ENCODE measurements at places on chromosomes 12 and 14.

GRCh38 chr12:72274931-72275330 is 2.8 kb downstream of the TRHDE start:
- no peak for DNase-seq

- no peak for DNase-seq
Observed at GRCh38 chr12:12491606-12492005, 71.1 kb downstream of the DUSP16 start.

- no peak for DNase-seq
Observed at GRCh38 chr14:100524233-100524932, 62.8 kb downstream of the BEGAIN start.

DNA sequence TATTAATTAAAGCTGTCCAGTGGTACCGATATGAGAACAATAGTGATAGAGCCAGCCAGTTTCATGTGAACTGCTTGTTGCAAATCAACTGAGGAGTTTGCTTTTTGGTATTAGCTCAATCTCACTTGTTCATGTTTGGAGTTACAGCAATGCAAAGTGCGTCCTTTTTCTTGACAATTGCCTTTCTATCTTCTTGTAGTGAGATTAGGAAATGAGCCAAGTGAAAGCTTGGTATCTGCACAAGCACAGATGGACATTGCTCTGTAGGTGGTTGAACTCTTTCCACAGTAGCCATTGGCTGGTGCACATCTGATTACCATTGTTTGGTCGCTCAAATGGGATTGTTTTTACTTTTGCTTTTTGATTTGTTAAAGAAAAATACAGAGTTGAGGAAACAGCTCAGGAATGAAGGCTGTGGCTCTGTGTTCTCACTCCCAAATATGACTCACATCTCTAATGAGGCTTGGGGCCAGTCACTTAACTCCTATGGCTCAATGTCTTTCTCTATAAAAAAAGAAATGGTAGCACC is 241.4 kb downstream of the BMP4 start:
- DNase-seq, result no peak

DNA sequence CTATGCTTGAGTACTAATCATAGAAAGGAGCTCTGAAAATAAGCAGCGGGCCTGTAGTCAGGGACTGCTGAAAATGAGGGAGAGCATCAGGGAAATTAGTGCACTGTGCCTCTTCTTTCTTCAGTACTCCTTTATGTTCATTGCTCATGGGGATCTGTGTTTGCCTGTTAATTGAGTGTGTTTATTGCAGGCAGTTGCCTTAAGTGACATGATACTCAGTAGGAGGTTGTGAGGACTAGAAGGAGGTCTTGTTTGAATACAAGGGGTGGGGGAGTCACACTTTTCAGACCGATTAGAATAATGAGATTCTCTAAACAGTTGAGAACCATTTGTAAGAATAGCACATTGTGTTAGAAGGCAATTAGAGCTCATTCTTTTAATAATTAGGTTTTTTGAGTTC is 102.6 kb upstream of the SLCO1C1 start:
- DNase-seq, result no peak

GRCh38 chr12:130788515-130788914 is 50.5 kb downstream of the STX2 start:
- no peak for DNase-seq

GRCh38 chr14:89296281-89296745 is 120.7 kb downstream of the FOXN3 start:
- DNase-seq, result no peak

DNA sequence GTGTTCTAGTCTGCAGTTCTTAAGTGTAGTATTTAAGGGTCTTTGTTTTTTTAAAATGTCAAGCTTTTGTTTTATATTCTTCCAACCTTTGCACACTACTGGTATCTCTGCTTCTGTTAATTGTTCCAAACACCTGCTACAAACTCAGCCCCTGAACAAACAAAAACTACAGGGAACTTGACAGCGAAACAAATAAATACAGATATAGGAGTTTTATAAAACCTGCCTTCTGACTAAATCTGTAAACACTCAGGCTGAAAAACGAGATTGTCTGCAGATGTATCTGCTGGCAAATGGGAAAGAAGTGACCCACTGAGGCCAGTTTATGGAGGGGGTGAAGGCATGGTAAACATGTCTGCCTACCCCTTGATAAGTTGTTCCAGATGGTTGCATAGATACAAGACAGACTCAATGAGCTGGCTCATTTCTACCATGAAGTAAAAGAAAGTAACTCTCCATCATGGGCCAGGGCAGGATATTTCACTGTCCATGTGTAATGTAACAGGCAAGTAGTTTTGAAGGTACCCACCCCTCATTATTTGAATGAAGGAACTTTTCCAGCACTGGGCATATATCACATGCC is 75.6 kb downstream of the LMO3 start:
- no peak for DNase-seq

- no peak for DNase-seq
Observed at GRCh38 chr12:111160350-111161241, 208.3 kb downstream of the PHETA1 start.

DNA sequence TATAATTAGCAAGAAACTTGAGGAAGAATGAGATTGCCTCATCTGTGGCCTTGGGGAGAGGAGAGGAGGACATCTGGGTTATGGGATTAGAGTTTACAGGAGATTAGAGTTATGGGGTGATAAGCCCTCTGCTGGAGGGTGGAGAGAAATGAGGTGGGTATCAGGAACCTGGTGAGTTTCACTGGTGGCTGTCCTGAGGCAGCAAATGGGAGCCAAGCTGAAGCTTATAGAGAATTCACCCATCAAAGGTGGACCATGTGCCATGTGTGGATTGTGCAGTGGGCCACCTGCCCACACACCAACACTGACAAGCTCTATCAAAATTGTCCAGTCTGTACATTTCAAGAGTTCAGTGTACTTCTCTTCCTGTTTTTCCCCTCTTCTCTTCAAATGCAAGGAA is 135.3 kb downstream of the AEBP2 start:
- DNase-seq, result no peak

- DNase-seq, result no peak
Observed at GRCh38 chr14:74786796-74787315, 23.7 kb downstream of the YLPM1 start.

- DNase-seq, result no peak
Observed at GRCh38 chr14:93982230-93983007, 6.0 kb upstream of the ASB2 start.

DNA sequence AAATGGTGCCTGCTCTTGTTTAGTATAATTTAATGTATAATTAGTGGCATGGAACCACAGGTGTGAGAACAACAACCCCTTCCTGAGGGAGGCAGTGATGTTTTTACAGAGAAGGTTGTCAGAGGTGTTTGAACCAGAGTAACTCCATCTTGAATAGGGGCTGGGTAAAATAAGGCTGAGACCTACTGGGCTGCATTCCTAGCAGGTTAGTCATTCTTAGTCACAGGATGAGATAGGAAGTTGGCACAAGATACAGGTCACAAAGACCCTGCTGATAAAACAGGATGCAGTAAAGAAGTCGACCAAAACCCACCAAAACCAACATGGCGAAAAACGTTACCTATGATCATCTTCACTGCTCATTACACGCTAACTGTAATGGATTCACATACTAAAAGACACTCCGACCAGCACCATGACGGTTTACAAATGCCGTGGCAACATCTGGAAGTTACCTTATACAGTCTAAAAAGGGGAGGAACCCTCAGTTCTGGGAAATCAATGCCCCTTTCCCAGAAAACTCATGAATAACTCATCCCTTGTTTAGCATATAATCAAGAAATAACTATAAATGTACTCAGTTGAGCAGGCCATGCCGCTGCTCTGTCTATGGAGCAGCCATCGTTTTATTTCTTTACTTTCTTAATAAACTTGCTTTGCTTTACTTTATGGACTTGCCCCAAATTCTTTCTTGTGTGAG is 47.8 kb upstream of the LTA4H start:
- no peak for DNase-seq

DNA sequence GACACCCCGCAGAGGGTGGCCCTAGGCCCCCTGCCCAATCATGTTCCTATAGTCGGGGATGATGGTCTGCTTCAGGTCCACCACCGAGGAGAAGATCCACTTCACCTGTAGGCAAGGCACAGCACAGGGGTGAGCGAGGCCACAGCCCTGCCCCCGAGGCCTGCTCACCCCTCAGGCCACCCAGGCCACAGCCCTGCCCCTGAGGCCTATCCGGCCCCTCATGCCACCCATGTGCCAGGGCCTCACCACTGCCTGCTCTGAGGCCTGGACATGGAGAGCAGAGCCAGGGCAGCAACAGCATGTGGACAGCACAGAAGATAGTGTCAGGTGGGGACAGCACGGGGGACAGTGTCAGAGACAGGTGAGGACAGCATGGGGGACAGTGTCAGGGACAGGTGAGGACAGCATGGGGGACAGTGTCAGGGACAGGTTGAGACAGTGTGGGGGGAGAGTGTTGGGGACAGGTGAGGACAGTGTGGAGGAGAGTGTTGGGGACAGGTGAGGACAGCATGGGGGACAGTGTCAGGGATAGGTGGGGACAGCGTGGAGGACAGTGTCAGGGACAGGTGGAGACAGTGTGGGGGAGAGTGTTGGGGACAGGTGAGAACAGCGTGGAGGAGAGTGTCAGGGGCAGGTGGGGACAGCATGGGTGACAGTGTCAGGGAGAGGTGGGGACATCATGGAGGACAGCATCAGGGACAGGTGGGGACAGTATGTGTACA is 239.7 kb downstream of the TMEM121 start:
- DNase-seq, result no peak

DNA sequence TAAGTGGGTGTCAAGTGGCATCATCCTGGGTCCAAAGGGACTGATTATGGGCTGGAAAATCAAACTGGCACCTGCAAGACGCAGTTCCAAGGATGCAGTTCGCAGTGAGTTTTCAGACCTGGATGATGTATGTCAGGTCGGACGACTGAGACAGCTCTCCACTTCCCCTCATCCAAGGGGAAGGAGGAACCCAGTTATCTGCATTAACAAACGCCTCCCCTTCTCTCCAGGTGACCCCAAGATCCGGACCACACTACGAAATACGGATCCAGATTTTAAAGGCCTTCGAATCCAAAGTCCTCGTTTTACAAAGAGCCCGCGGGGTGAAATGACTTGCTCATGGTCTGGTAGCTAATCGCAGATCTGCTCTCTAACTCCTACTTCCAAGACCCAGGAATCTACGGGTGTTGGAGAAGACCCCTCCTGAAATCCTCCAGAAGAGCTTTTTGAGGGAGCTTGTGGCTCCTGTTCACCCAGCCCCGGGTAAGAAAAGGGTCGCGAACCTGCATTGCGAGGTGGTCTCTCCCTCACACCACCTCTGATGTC is 460 bp upstream of the SYNE2 start:
- no peak for DNase-seq

DNA sequence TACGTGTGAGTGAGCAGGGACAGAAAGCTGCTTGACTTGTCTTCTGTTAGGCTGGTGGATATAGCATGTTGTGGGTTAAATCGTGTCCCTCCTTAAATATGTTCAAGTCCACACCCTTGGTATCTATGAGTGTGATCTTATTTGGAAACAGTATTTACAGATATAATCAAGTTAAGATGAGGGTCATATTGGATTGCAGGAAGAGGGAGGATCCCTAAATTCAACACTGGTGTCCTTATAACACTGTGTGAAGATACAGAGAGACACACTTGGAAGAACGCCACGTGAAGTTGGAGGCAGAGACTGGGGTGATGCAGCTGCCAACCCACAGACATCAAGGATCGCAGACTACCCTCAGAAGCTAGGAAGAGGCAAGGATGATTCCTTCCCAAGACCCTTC is 275.2 kb upstream of the SSTR1 start:
- DNase-seq, result no peak

DNA sequence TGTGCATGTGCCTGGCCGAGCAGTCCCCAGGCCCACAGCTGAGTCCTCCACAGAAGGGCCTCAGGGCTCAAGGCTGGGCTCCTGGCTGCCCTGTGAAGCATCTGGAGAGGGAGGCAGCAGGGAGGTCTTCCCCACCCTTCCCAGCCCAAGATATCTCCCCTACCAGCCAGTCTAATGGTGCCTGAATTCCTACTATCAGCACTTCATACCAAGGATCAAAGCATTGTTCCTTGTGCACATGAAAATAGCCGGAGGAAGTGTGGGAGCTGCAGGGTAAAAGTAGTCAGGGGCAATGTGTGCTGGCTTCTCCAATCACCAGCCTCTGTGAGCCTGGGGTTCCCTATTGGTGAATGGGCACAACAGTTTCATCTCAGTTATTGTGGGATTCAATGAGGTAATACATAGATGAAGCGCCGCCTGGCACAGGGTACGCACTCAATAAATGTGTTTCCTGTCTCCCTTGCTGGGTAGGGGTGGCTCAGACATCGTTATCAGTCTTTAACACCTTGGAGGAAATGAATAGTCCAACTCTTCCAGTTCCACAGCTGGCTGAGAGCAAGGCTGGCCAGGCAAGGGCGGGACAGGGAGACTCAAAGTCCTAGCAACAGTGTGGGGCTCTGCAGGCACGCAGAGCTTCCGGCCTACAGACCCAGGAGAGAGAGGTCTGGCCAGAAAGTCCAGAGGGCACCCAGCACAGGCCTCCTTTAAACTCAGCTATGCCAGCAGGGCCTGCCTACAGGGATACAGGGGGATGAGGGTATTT is 39.1 kb upstream of the PNMA1 start:
- DNase-seq, result no peak

- no peak for DNase-seq
Observed at GRCh38 chr12:119399301-119399700, 64.8 kb downstream of the CCDC60 start.

- DNase-seq, result no peak
Observed at GRCh38 chr12:117402363-117402762, 40.9 kb upstream of the NOS1 start.

- no peak for DNase-seq
Observed at GRCh38 chr12:129064209-129064855, 211.1 kb downstream of the GLT1D1 start.

- DNase-seq, result no peak
Observed at GRCh38 chr14:21088687-21089086, 9.8 kb downstream of the ZNF219 start.

DNA sequence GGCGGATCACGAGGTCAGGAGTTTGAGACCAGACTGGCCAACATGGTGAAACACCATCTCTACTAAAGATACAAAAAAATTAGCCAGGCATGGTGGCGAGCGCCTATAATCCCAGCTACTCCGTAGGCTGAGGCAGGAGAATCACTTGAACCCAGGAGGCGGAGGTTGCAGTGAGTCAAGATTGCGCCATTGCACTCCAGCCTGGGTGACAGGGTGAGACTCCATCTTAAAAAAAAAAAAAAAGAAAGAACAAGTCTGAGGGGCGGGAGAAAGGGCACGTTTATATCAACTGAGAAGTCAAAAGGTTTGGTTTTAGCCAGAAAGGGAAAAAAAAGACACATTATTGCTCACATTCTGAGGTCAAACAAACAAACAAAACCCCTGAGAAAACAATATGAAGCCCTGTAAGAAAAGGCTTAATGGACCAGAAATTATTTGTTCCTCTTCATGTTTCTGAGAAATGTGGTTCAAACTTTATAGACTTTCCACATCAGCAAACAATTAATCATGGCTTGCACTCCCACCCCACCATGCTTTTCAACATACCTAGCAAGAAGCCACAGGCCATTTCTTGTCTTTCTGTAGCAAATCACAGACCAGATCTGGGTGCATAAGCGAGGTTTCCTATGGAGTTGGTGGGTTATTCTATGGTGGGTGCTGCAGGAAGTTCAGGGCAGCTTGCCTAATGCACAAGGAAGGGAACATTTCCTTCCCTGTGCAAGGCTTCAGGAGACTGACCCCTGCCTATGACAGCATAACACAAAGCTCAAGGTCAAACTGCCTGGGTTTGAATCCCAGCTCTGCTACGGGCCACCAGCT is 80.1 kb downstream of the SSPN start:
- DNase-seq, result no peak
